ENCODE measurements at places on chromosomes 5 and 9. TPM values are rescaled to one million over a fixed set of nuclear protein-coding genes. Genes with fewer than 3 reads are reported as not detected.

The WDR38 gene
- total RNA-seq, result not detected

The CBY3 gene
- total RNA-seq, result 1.2 TPM

The FCN2 gene
- not detected for total RNA-seq

The ORM2 gene
- total RNA-seq, result not detected

The SIT1 gene
- total RNA-seq, result 99.9 TPM

The TUSC1 gene
- 0.25 TPM for total RNA-seq
